ENCODE measurements at places on chromosomes 1 and 21.
A peak's percentile ranks its signal among the peaks of the same experiment; 100 is the strongest.

DNA sequence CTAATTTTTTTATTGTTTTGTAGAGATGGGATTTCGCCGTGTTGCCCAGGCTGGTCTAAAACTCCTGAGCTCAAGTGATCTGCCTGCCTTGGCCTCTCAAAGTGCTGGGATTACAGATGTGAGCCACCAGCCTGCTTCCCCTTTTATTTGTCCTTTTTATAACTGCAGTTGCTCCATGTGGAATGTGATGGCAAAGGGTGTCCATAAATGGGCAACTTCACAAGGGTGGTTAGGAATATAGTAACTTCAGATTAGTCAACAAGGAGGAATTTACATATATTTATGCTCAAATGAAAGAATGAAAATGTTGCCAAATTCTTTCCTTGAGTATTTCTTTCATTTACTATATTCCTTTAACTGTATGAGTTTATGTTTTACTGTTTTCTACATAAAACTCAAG lies 182.9 kb downstream of the BACH1 start:
- no peak for DNase-seq

- DNase-seq = peak; percentile 83
These were observed at the start of gene RIMKLA for GRCh38 chr1:42380586-42381279. Gene RIMKLA, plus strand, starts transcription at chr1:42380792. Its CDS starts 143 bp downstream, at chr1:42380935.

DNA sequence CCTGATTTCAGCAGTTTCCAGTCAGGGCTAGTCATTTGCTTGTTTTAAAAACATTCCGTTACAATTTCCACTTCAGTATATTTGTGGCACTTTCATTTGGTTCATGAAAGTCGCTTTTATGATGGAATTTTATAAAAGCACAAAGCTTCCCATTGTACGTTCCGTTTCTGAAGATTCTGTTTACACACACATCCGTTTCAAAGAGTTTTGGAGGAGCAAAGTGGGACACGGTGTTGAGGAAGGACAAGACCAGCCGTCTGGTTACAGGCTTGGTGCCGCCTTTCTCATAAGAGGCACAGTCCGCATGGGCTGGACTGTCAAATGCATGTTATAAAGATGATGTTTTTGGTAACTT lies 60.3 kb downstream of the FAAP20 start:
- no peak for DNase-seq

GRCh38 chr1:10257851-10258250 lies 47.5 kb downstream of the KIF1B start:
- no peak for DNase-seq

- DNase-seq = peak; percentile 77
These were observed 48.3 kb upstream of the ARTN start for GRCh38 chr1:43885279-43885801.

DNA sequence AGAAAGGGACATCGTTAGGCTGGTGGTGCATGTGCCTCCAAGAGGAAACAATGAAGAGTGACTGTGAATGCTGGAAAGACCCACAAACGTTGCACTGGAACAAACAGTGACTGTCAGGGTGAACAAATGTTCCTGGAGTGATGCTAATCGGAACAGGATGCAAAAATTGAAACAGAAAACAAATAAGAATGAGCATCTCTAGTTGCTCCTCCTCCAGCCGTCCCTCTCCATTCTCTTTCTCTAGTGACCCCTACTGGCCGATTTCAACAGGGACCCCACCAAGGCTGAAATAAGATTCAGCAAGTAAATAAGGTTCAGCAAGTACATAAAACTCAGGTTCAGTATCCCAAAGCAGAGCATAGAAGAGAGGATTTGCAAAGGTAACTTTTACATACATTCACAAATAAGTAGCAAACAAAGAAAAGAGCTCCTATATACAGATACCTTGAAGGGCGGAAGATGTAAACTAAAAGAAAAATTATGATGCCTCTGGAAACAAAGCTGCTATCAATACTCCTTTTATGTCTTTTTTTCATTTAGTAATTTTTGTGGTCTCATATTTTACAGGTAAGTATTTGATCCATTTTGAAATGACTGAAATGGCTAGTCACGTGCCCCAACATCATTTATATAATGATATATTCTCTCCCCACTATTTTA lies 836.1 kb upstream of the ADAMTS5 start:
- DNase-seq = peak; percentile 70

DNA sequence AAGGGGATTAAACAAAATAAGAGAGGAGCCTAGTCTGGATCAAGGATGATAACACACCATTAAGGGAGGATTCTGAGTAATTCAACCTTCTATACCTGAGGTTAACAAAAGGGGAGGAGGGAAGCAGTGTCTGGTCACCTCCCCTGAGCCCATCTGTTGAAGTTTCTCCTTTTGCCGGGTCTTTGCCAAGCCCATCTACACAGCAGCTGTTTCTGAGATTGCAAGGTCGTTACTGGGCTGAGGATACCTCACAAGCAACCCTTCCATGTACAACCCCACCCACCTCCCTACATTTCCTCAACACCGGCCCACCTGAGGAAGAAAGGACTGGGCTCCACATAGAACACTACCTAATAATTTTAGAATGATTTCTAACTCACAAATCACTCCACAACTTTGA lies 26.3 kb downstream of the LRRC52 start:
- no peak for DNase-seq
